NCI-H146 (cell line): ENCODE measurements at places on chromosomes 5 and 9.

- DNase-seq: no peak
Observed at GRCh38 chr5:96529559-96529958, 96.5 kb upstream of the PCSK1 start.

- no peak for DNase-seq
Observed at GRCh38 chr9:28502189-28502588, 928.9 kb upstream of the C9orf72 start.

DNA sequence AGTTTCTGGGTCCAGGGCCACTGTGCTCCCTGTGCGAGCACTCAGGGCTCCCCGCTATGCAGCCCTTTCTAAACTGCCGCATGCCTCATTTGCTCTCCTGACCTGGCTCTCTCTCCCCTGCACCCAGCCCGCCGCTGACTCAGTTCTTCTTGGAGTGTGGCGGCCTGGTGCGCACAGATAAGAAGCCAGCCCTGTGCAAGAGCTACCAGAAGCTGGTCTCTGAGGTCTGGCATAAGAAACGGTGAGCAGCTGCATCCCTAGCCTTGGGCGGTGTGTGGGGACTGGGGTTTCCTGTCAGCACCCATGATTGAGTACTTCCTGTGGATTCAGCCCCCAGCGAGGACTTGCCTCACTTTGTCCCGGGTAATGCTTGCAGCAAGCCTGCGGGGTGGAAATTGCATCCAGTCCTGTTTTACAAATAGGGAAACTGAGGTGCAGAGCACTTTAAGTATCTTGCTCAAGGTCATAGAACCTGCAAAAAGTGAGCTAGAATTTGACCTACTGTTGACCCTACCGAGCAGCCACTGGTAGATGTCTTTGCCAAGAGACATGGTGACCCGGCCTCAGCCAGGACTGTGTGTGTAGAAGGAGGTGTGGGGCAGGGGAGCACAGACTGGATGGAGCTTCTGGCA is 27.9 kb downstream of the USP20 start:
- DNase-seq: peak; percentile 44

DNA sequence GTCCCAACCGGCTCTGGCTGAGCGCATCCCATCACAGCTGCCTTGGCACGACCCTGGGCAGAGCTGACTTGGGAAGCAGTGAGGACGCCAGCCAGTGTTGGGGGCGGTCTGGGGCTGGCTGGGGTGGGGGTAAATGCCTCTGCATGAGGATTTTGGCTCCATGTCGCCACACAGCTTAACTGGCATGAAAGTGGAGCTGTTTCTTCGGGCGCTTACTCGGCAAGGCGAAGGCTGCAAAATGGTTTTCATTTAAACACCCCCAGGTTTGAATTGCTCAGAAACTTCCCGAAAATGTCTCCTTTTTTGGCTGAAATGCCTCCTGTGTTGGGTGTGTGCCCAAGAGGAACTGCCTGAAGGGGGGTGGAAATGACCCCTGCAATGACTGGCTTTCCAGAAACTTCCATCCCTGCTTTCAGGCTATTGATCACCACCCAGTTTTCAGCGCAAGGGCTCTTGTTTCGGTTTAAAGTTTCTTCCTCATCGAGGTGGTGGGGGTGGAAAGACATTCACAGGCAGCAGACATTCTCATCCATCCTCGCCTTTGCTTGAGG is 38.3 kb downstream of the PTGES start:
- no peak for DNase-seq

- no peak for DNase-seq
Observed at GRCh38 chr5:102722931-102723330, 32.2 kb upstream of the PAM start.

DNA sequence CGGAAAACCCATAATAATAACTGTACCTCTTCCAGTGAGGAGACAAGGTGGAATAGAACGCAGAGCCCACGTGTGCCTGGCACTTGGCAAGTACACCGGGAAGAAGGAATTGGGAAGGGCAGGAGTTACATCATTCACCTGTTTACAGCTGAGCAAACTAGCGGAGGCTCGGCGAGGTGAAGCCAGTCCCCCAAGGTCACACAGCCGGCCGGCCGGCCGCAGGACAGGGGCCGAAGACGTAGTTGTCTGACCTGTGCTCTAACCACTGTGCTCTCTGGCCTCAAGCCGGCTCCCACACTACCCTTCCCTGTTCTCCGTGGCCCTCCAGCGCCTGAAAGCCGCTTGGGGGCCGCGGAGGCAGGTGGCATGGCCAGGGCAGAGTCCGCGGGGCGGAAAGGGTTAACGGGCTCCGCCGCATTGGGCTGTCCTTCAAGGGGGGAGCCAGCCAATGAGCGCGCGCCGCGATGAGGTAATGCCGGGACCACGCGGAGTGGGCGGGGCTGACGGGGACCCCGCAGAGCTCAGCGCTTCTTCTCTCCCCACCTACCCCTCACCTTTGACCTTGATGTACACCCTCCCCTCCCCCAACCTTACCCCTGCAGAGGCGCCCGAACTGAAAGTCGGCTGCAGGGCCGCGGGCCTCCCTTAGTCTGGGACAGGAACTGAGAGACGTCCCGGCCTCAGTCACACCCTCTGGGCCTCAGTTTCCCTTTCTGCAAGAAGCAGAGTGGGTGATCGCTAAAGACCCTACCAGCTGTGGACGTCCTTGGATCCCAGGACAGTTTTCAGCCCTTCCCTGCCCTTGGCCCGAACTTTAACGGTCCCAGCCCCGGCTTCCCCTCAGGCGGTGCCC is 125.1 kb downstream of the C9orf50 start:
- peak; percentile 2 for DNase-seq

DNA sequence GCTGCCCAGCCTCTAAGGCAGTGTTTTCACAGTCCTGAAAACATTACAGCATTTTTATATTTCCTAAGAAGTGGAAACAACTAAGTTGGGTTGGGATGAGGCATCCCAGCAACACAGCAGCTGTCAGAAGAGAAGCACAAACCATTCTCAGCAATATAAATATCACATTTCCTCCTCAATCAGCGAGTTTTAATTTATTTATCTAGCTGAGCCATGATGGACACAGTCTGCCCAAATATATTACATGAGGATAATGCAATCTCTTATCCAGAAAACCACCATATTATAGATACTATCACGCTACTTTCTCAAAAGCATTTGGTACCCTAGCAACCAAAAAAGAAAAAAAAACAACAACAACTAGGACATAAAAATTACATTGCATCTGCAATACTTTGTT is 158.5 kb downstream of the FSTL4 start:
- DNase-seq: no peak

DNA sequence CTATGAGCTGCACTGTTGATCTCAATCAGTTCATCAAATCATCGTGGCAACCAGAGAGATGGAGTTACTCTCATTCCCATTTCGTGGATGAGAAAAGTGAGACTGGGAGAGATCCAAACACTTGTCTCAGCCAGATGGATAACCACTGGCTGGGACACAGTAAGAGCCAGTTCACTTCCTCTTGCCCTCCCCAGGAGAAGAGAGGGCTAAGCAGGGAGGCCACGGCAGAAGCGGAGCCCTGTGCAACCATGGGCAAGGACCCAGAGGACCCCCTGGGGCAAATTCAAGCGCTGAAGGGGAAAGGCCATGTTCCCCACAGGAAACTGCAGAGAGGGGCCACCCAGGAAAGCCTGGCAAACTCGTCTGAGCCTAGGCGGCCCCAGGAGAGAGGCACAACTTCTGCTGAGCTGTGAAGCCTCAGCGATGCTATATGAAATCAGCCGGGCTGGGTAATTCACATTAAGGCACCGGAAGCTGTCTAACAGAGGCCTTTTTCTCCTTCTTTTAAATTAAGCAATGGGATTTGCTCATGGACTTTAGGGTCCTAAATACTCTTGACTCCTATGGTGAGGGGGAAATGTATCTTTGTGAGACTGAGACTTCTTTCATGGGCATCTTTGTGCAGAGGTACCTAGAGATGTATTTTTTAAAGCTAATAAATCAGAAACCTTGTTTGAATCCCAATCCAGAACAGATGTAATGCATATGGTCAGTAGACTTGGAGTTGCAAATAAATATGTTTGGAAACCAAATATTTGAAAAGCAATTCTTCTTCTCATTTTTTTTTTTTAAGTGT is 137.1 kb upstream of the SMIM23 start:
- DNase-seq: no peak

- DNase-seq: no peak
Observed at GRCh38 chr9:134024214-134024792, 978 bp upstream of the BRD3OS start.

DNA sequence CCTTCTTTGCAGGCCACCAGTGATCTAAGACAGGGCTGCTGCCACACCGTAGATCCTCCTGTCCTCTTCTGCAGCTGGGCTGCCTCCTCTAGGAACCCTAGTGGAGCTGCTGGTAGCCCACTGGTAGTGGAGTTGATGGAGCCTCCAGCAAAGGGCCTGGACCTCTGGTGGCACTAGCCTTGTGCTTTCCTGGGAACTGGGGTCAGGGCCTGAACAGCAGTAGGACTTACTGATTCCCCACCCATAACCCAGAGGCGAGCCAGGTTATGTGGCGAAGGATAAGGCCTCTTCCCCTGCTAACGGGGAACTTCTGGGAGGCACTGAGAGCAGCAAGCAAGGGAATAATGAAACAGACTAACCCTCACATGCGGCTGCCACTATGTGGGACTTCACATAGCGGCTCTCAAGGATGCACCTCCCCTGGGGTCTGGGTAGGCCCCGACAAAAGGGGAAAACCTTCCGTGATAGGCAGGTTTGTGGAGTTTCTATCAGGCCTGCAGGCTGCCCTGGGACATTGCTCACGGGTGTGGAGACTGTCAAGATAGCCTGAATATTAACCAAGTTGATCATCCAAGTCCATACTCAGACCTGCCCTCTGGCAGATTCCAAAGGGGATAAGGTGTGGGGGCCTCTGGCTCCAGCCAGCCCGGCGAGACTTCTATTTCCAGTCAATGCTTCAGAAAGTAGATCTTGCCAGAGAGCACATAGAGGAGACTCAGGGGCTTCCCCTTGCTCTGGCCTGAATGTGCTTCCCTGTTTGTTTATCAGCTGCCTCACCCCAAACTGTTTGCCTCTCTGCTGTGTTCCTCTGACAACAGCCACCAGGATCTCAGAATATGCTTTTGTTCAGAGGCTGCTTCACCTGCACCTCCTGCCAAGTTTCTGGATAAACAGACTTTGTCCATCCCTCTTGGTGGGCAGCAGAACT is 7.4 kb downstream of the SLC22A4 start:
- DNase-seq: peak; percentile 70

- DNase-seq: no peak
Observed at GRCh38 chr5:96049398-96050272, 88.0 kb upstream of the ELL2 start.

DNA sequence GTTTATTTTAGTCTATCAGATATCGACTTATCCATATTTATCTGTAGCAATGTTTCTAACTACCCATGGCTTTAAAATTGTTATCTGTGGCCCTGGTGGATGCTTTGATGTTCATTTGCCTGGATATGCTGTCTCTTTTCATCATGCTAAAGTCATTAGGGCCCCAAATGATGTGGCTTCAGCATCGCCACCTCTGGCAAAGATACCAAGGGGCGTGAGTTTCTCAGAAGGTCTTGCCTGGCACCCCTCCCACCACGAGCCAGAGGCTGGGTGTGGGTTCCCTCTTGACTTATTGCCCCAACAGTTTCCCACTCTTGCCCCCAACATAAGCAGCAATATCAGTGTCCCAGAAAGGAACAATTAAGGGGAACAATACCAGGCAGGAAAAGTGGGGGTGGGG is 5.4 kb downstream of the ROPN1L start:
- DNase-seq: no peak

DNA sequence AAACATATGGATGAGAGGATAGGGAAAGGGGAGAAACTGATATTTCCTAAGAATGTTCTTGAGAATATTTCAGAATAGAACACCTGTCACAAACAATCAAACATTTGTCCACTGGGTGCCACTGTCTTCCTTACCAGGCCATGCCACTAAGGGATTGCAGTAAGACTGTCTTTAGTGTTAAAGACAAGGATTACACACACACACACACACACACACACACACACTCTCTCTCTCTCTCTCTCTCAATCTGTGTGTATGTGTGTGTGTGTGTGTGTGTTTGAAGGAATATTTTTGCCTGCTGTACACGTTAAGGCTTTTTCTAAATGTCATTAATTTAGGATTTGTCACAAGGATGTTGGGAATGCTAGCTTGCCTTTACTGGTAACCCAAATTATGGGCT is 54.4 kb downstream of the CCDC192 start:
- peak; percentile 54 for DNase-seq

DNA sequence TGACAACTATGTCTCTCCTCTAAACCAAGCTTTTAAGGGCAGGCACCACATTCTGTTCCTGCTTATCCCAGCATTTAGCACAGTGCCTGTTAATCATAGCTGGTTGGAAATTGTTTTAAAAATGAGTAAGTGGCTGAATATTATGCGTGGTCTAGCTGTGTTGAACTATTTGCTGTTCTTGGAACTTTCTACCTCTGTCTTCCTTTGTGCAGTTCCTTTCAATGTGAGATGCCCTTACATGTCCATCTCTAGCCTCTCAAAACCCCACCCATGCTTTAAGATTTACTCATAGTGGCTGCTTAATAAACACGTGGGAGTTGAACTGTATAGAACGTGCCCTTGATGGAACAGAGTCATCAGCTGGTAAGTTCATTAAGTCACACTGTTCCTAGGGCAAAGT is 34.5 kb downstream of the C9orf57 start:
- no peak for DNase-seq
